ENCODE measurements at places on chromosomes 1 and 21.
A peak's percentile ranks its signal among the peaks of the same experiment; 100 is the strongest.

- no peak for DNase-seq
Measured at GRCh38 chr1:5424802-5425703, 567.2 kb downstream of the NPHP4 start.

DNA sequence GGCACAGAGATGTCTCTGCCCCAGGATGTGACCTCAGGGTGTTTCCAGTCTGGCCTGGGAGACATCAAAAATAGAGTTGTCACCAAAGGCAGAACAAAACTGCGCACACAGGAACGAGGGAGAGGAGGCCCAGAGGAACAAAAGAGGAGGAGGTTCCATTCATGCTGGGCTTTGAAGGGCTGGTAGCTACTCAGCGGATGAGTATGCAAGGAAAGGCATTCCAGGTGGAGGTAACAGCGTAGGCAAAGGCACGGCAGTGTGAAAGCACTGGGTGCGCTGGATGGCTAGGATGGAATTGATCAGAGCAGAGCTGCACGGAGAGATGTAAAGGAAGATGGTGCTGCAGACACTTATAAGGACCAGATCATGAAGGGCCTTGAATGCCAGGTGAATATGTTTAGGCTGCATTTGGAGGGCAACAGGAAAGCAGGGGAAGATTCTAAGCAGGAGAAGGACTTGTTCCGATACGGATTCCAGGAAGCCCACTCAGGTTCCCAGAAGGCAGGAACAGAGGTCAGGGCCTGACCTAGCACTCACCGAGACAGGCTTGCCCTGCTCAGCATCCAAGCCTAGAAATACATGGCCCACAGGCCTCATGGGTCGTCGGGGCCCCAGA is 6.3 kb downstream of the COL16A1 start:
- no peak for DNase-seq

DNA sequence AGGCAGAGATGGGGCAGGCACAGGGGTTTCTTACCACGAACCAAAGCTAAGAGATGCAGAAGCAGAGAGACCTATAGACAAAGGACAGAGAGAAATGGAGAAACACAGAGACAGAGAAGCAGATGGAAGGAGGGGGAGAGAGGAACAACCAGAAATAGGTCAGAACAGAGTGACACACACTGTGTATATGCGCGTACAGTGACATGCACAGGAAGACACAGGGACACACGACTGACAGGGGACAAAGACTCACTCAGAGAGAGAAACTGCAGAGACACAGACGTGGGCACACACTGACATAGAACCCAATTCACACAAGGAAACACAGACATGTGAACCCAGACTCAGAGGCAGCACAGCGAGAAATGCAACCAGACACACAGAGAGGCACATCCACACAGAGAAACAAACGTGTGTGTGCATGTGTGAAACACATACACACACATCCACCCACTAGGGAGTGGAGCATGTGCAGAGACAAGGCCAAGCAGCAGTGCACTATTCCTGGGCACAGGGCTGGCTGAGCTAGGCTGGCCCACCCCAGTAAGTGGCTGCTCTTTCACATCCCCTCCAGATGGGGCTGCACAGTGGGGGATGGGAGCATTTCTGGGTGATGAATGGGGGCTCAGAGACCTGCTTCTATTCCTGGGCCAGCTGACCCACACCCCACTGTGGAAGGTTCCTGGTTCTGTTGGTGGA is 123.4 kb upstream of the CSF3R start:
- DNase-seq: no peak

- no peak for DNase-seq
Measured at GRCh38 chr1:160115545-160116282, at the start of gene ATP1A2. Gene ATP1A2 (plus strand): TSS chr1:160115759. CDS start chr1:160115862, 103 bp downstream.

GRCh38 chr1:59705466-59706302 is 109.1 kb upstream of the HOOK1 start:
- DNase-seq: no peak

DNA sequence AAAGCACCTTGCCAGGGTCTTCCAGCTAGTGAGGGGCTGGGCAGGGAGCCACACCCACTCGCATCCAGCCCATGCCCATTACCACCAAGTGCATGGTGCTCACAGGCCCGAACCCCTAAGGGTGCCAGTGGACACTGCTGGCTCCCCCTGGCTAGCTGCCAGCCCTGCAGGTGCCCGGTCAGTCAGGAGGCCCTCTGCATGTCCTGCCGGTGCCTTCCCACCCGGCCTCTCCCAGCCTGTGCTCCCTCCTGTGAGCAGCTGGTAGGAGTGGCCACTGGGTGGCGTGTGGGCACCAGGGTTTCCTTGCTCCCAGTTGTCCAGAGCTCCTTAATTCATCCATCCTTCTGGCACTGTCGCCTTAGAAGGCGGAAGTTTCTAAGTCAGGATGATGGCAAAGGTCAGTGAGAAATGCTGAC is 33.4 kb downstream of the QSOX1 start:
- no peak for DNase-seq

- DNase-seq: no peak
Measured at GRCh38 chr1:1061682-1062345, 12.3 kb downstream of the RNF223 start.

GRCh38 chr1:100266741-100267140 is 725 bp downstream of the RTCA start:
- no peak for DNase-seq

GRCh38 chr1:161733526-161733925 is 12.2 kb downstream of the FCRLB start:
- DNase-seq: no peak

DNA sequence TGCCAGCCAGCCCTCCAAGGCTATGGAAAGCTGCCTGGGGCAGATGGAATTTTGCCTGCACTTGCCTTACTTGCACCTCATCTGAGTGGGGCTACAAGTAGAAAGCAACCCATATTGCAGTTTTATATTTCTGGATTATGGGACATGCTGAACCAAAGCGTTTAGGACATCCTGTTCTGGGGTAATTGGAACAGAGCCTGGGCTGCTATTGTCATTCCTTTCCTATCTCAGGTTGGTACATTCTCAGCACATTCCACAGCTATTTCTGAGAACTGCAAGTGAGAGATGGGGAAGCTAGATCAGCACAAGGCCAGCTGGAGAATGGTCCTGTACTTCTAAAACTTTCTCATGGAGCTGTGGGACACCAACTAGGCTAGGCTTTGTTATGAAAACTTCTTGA is 713.8 kb downstream of the KCNT2 start:
- DNase-seq: no peak

DNA sequence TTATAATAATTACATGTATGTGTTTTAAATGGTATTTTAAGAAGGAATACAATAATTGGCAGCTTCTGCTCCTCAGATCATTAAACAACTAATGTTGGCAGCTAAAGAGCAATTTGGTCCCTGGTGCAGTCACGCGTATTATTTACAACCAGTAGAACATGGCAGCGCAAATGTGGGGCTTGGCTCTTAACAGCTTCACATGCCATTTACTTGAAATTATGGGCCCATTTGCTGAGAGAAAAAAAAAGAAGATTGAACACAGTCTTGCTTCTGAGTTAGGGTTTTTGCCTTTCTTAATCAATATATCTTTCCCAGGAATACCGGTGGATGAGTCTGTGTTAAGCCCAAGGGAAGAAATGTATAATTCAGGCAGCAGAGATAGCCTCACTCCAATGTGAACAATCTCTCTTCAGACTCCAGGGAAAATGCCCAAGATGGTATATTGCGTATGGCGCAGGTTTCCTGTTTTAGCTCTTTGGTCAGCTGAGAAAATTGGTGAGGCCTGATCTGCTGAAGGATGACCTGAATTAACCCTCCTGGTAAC is 174.5 kb downstream of the DISC1 start:
- DNase-seq: no peak

GRCh38 chr1:89332461-89332860 is 31.4 kb upstream of the GBP6 start:
- no peak for DNase-seq

DNA sequence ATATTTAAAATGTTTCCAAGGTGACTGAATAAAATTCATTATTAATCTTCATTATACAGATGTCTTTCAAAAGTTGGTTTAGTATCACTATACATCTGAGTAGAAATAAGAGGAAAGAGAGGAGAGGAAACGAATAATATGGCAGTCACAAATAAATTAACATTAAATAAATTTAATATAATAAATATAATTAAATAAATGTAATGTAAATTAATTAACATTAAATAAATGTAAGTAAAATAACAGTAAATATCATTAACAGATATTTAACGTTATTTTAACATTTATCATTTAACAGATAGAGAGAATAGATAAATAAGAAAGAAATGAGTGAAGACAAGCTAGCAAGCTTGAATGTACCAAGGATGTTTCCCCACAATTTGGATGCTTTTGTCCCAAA is 592.7 kb downstream of the NEGR1 start:
- DNase-seq: no peak

GRCh38 chr21:46125846-46126301 is 28.0 kb downstream of the COL6A2 start:
- DNase-seq: peak; percentile 6

DNA sequence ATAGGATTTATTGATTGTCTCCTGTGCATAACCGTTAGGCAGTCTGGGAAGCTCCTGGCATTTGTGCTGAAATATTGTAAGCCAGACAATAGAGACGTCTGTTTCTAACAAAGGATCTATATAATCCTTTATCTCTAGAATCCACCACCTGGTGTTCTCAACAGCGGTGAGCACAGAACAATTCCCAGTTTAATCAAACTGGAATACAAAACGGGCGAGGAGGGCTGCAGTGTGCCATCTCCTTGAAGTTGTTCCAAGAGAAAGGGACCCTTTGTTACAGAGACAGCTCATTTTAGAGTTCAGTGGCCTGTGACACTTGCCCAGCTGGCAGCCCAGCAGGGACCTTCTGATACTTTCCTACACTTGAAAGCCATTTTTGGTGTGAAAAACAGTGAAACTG is 162.8 kb upstream of the IVNS1ABP start:
- DNase-seq: no peak

DNA sequence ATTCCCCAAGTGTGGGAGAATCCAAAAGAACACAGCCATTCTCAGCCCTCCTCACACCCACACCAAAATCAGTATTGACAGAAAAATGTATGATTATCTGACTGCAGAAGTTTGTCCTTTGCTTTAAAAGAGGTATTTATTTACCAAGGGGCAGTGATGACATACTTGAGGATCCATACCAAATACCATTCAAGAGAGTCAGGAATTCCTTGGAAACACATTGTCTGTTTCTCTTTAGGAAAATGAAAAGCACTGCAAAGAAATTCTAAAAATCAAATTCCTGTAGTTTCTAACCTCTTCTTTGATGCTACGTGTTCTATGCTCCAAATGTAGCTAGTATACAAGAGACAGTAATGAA is 509.6 kb upstream of the CXADR start:
- no peak for DNase-seq

- DNase-seq: no peak
Measured at GRCh38 chr1:199784138-199784895, 243.2 kb upstream of the NR5A2 start.

GRCh38 chr1:3170561-3171453 is 101.8 kb downstream of the PRDM16 start:
- DNase-seq: peak; percentile 72

DNA sequence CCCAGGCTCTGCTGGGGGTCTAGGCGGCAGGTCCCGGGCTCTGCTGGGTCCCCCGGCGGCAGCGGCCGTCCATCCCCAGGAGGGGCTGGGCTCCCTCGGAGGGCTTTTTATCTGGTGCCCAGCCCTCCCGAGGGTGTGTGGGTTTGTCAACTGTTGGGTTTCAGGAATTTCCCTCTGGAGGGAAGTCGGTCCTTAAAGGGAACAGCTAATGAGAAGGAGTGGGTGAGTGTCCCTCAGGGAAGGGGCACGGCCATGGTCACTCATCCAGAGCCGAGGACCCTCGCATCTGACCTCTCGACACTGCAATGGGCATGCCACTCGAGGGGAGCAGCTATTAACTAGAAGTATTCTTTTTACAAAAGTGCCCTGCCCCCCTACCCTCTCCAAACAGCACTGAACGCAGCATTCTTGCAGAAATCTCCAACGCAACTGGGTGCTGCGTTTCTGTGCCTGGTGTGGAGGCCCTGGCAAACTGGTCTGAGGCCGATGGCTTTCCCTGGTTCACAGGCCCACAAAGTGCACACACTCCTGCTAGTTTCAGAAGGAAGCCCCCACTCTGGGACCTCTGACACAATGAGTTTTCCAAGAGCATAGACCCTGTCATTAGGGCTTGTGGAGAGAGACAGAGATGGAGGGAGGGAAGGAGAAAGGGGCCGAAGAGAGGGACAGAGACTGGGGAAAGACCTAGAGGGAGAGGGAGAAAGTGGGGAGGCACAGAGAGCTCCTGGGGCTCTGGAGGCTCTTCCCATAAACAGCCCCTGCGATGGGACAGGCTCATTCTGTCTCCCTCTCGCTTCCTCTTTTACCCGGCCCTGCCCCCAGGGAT is 1.0 kb upstream of the TSPEAR start:
- peak; percentile 37 for DNase-seq

GRCh38 chr1:41261926-41262618 is 20.0 kb upstream of the SCMH1 start:
- DNase-seq: no peak

GRCh38 chr1:76302711-76303339 is 228.3 kb downstream of the ST6GALNAC3 start:
- DNase-seq: no peak

DNA sequence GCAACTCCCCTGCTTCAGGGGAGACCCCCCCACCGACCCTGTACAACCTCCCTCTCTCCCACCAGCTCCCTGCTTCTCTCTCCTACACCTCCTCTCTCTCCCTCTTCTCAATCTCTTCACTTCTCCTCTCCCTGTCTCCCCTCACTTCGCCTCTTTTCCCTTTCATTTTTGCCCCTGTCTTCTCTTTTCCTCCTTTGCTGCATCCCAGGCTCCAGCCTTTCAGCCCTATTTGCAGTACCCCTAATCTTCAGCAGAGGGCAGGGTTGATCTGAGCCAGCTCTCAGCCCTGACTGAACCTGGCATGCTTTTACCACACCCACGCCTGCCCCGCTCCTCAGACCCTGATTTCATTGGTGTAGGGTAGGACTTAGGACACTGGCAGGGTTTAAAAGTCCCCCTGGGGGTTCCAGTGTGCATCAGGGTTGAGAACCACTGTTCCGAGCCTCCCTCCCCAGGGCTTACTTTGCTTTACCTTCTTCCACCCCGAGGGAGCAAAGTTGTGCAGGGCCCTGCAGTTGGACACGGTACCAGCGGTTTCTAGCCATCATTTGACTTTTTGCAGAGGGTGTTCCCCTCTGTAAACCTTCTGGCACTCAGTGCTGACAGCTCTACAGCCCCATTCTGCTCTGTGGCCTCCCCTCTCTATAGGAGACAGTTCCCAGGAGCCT is 67.3 kb upstream of the CNTN2 start:
- no peak for DNase-seq

Measured in ascending aorta (tissue), 2 donors.